Germinal center (tissue), 1 donor: ENCODE measurements at places on chromosomes 6 and 20.

- DNase-seq, result no peak
These were observed 444.6 kb downstream of the KIF16B start for GRCh38 chr20:16128538-16129106.

- DNase-seq, result no peak
These were observed 70.1 kb downstream of the SLC16A10 start for GRCh38 chr6:111157412-111157811.

- no peak for DNase-seq
These were observed 9.9 kb downstream of the GSTA4 start for GRCh38 chr6:52985228-52985627.

- DNase-seq, result no peak
These were observed 103.0 kb upstream of the FOXQ1 start for GRCh38 chr6:1208876-1209275.

GRCh38 chr6:112310439-112311125, 36.5 kb upstream of the RFPL4B start:
- DNase-seq, result no peak

GRCh38 chr6:151100326-151100725, 139.4 kb upstream of the AKAP12 start:
- no peak for DNase-seq

GRCh38 chr6:149264629-149265028, 52.9 kb upstream of the TAB2 start:
- no peak for DNase-seq

DNA sequence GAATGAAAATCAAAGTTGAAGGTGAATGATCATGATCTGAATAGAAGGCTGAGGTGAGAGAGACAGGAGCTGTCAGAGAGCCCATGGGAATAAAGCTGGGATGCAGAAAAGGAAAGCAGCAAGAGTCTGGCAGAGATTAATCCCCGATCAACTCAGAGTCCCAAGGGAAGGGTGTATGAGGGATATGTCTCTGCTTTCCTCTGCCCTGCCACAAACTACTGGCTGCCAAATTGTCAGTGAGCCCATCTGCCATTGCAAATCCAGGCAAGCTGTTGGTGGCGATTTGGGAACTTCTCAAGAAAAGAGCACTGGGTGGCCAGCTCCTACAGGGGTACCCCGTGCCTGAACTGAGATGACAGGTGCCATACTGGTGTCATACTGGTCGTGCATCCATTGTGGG, 705.5 kb upstream of the MAN1A1 start:
- DNase-seq, result no peak

GRCh38 chr6:37711331-37712241, 13.9 kb upstream of the MDGA1 start:
- no peak for DNase-seq

DNA sequence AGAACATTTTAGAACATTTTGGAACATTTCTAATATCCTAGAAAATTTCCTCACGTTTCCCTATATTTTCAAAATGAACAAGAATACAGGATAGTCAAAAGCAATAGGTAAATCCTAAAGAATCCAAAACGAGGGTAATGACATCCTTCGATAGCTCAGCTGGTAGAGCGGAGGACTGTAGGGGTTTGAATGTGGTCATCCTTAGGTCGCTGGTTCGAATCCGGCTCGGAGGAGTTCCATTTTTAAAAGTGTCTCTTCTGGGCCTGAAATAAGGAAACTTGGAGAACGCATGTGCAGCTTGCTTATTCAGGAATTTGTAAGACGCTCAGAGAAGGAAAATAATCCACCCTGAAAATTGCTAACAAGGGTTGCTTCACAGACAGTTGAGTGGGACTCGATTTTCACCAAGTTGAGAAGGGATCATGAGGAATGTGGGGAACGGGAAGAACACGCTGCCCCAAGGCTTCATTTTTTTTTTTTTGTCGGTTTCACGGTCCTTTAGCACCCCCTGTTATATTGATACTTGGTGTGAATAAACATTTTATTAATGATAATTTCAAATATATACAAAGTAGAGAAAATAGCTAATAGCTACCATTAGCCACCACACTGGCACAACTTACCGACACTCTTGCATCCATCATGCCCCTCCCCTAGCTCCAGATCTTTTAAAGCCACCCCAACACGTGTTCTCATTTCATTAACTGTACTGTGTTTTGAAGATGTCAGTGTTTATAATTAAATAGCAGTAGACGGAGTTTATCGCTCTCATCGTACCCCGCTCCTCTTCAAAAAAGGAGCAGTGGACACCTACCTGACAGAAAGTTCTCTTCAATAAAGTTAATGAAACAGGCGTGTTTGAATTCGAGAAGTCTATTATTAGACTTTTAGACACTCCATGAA, 1.8 kb upstream of the ABT1 start:
- DNase-seq, result no peak

- DNase-seq, result no peak
These were observed 231.3 kb upstream of the MAP3K7 start for GRCh38 chr6:90818163-90818562.

- no peak for DNase-seq
These were observed 7.2 kb downstream of the ATP9A start for GRCh38 chr20:51760905-51761546.

DNA sequence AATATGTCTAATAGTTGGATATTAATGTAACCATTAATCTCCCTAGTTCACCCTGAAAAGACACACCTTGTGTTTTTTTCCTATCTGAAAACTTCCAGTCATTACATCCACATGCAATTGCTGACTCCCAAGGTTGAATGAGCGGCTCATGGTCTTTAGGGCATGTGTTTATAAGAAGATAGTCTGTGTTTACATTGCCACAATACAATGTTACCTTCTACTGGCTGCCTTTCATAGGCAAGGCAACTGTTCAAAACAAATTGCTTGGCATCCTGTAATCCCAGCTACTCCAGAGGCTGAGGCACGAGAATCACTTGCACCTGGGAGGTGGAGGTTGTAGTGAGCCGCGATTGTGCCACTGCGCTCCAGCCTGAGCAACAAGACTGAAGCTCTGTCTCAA, 86.8 kb upstream of the SHLD1 start:
- DNase-seq, result no peak

DNA sequence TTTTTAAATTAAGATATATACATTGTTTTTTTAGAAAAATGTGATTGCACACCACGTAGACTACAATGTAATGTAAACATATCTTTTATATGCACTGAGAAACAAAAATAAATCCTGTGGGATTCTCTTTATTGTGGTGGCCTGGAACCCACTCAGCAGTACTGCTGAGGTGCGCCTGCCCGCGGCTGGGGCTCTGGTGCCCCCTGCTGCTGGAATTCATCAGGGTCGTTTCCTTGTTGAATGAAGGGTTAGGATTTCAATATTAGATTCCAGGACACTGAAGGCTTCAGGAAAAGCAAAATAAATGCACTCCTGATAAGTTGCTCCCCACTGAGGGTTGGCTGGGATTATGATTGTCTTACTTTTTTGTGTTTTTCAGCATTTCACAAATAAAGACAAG, 175.8 kb upstream of the GGTLC1 start:
- DNase-seq, result no peak

GRCh38 chr20:6784210-6784631, 16.7 kb downstream of the BMP2 start:
- DNase-seq, result no peak

- DNase-seq, result peak; percentile 34
These were observed at the start of gene TREML4 for GRCh38 chr6:41228096-41228495. Gene TREML4, plus strand, starts transcription at chr6:41228349. Its CDS starts 79 bp downstream, at chr6:41228428.

DNA sequence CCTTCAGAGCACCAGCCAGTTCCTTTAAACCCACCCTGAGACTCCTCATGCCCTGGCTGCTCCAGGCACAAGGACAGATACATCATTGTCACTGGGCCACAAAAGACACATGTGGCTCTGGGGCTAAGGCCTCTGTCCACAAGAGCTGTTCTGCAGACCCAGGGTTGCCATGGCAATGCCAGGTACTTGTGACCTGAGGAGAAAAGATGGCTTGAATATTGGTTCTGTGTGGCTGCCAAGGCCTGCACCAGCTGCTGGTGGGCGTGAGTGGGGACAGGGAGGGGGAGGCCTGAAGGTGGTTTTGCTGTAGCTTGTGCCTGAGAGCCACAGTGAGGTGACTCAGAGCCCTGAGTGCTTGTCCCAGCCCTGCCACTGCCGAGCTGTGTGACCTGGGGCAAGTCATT, 31.8 kb downstream of the SAYSD1 start:
- no peak for DNase-seq

- no peak for DNase-seq
These were observed 268.4 kb downstream of the FARS2 start for GRCh38 chr6:5529733-5530132.

GRCh38 chr6:23659125-23659524, 466.9 kb upstream of the NRSN1 start:
- DNase-seq, result no peak

- peak; percentile 45 for DNase-seq
These were observed at the start of gene KCNK15 for GRCh38 chr20:44745598-44746366. Gene KCNK15, plus strand, starts transcription at chr20:44745865. Its CDS starts 46 bp downstream, at chr20:44745911.

DNA sequence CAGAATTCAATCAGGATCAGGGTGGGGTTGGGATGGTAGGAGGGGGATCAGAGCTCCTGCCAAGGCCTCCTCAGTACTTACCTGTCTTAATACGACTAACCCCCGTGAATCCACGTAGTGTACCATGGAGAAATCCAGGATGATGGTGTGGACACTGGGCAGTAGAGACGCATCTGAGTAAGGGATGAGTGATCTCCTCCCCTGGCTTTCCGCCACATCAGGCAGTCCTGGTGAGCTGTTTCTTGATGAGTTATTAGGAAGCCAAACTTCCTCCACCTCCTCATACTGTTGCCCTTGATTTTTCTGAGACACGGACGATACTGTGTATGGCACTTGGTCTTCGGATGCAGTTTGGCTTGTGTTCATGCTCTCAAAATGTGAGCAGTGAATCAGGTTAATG, 34.2 kb upstream of the SRPK1 start:
- DNase-seq, result no peak

DNA sequence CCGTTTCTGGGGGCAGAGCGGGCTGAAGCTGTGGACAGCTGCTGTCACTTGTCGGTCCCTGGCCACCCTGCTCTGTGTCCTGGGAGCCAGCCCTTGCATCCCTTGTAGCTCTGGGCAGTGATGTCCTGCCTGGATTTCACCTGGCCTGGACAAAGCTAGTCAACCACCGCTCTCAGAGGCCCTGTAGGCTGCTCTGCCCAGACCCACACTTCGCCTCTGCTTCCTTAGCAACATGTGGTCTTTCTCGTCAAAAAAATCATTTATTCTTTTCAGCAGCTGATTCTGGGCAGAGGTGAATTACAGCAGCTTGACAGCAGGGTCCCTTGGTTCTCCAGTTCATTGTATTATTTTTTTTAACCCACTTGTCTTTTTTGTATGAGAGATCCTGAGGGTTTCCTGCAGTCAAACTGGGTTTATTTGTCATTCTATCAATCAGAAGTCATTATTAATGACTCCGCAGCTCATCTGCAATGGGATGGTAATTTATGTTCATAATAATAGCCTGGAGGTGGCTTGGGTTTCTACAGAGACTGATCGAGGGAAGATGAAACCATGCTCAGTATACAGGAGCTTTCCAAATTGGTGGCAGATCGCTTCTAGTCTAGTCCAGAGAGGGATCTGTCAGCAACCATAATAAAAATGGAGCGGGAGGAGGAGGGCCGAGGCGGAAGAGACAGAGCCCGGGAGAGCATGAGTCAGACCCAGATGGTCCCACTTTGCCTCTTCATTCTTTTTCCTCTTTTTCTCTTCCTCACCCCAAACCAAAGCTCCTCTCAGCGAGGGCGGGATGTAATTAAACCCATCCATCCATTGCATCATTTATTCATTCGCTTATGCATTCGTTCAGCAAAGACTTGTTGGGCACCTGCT, 22.4 kb downstream of the EDN3 start:
- no peak for DNase-seq

- DNase-seq, result no peak
These were observed 683.0 kb upstream of the MANEA start for GRCh38 chr6:94894300-94894699.

GRCh38 chr6:91653895-91654294, 1067.0 kb upstream of the MAP3K7 start:
- DNase-seq, result no peak

DNA sequence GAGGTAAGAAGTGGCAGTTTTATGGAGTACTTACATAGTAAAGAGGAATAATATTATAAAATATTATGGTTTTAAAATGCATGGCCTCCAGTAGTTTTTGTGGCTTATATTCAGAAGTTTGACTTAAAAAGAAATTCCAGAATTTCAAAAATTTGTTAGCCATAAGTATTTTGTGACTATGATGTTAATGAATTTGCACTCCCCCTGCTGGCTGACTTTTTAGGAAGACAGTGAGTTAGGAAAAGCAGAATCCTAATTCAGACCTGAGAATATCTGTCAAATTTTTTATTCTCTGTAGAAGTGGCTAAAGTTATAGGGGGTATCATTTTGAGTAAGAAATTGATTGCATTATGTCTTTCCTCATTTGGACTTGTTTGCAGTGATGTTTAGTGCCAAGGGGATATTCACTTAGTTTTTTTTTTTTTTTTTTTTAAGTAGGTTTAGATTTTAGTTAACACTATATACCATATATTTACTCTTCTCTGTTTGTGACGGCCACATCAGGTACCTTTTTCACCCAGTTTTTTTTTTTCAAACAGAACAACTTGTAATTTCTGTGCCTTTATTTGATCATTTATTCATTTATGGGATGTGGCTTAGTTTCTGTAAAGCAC, 40.8 kb downstream of the ZFAND3 start:
- no peak for DNase-seq

DNA sequence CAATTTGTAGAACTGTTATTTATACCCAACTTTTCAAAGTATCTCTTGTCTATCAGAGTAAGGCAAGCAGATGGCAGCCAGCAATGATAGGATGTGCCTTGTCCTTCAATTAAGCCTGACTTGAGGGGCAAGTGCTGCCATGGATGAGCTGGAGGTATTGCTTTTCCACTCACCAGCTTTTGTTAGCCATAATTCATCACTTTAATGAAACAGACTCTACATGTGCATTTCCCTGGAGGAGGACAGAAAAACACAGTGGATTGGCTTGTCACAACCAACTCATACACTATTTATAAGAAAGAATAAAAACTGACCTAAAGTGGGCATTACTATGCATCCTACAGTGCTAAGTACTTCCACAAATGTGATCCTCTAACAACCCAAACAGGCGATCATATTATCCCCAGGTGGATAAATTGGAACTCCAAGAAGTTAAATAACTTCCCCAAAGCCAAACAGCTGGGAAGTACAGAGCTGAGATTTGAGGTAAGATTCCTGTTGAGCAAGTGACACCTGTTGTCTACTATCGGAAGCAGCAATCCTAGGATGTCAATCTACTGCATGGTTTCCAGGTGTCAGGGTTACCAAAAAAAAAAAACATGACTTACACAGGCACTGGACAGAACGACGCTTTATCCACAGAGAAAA, 73.9 kb upstream of the NRSN1 start:
- DNase-seq, result no peak
